ENCODE measurements at places on chromosomes 4 and X.

- DNase-seq: no peak
Observed at GRCh38 chrX:135015523-135016245, 6.7 kb downstream of the RTL8B start.

DNA sequence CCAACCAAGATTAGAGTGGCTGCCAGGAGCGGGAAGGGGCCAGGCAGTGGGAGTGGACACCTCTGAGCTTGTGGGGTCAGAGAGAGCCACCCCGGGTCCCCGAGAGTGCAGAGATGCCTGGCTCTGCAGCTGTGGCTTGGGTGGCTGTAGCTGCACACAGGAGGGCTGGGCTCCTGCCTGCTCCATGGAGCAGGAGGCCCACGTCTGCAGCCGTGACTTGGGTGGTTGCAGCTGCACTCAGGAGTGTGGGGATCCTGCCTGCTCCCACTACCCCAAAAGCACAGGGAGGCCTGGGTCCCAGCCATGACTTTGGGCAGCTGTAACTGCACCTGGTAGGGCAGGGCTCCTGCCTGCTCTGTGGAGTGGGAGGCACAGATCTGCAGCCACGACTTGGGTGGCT is 28.7 kb upstream of the DIPK2B start:
- DNase-seq: no peak

DNA sequence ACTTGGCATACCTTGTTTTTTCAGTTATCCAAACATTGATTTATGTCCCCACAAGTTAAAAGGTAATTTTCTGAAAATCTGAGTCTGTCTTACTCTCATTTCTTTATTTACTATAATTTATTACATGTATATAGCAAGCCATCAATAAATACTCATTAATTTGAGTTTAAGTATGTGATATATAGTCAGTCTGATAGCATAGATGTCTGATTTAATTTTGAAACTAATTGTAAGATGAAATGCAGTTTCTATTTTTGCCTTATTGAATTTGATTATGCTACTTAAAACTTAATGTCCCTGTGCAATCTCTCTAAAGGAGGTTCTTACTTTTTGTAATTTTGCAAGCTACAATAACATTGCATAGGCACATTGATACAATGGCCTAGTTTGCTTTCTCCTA is 2418.6 kb downstream of the ARAP2 start:
- DNase-seq: no peak

DNA sequence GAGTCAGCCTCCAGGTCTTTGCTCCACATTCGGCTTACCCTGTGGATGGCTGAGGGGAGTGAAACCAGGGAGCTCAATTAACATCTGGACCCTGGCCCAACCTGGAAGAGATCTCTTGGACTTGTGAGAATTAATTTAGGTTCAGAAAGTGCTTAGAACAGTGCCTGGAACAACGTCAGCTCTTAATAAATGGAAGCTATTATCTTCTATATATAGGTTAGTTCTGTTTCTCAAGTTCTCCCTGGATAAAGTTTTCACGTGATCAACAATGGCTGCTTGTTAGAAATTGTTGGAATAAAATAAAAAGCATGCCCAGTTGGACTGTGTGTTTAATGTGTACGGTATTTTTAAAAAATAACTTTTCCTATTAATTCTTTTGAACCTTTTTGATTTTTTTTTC is 80.8 kb downstream of the TRIML1 start:
- no peak for DNase-seq

DNA sequence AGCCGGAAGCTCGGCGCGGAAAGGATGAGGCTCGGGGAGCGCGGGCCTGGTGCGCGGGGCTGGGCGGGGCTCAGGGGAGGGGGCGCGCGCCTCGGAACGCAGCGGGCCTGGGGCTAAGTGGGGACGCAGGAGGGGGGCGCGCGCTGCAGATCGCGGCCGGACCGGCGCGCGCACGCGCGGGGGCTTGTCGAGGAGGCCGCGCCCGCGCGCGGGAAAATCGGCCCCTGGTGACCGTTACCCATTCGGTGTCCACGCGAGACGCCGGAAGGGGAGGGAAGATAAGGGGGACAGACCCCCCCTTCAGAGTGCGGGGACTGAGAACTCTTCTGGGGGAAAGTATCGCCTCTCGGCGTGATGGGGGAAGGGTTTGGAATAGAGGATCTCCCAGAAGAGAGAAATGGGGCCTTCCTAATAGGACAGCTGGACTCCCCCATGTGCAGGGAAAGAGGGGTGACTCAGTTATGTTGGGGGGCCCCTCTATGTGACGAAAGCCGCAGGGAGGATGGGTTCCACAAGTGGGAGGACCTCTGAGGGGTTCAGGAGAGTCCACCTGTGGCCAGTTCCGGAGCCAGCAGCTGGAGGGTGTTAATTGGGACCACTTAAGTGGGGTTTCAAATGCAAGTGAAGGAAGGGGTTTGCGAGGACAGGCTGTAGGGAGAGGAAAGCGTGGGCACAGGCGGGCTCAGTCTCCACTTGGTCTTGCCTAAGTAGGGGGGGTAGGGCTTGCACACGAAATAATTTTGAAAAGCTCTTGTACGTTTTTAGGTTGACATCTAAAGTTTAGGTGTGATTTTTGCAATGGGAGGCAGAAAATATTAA is 584 bp downstream of the SUV39H1 start:
- peak; percentile 4 for DNase-seq

- DNase-seq: no peak
Observed at GRCh38 chr4:81634766-81635549, 163.3 kb upstream of the RASGEF1B start.

GRCh38 chr4:171583790-171584189 is 229.4 kb upstream of the GALNTL6 start:
- no peak for DNase-seq

- no peak for DNase-seq
Observed at GRCh38 chr4:130056286-130056685, 960.3 kb downstream of the C4orf33 start.

- DNase-seq: no peak
Observed at GRCh38 chrX:70132877-70133302, 357 bp upstream of the IGBP1 start.

DNA sequence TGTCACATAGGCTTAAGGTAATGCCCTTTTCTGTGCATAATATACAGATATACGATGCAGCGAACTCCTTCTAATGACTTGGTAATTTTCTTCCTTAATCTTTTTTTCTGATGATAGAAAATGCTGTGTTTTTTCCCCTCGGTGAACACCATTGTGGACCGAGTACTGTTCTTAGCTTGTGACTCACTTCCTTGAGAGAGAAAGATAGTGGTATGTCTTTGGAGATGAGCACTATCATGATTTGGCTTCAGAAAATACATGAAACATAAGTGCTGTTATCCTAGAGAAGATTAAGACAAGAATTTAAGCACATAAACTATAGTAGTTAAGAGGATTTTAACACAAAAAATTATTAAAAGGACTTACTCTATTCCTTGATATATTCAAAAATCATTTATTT is 63.9 kb downstream of the RS1 start:
- DNase-seq: no peak

DNA sequence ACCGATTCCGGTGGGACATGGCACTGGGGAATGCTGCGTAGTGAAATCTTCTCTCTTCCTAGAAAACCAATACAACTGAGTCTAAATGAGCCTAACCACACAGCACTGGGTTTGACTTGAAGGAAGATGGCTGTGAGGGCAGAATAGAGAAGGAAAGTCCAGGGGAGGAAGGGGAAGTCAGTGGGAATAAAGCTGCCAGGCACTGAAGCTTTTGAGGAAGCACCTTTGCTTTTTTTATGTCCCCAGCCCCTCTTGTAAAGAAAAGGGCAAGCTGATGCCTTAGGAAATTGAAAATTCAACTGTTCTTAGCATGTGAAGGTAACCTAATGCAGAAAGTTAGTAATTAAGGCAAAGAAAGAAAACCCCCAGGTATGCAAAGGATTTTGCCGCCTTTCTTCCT is 20.6 kb downstream of the MED28 start:
- DNase-seq: no peak

DNA sequence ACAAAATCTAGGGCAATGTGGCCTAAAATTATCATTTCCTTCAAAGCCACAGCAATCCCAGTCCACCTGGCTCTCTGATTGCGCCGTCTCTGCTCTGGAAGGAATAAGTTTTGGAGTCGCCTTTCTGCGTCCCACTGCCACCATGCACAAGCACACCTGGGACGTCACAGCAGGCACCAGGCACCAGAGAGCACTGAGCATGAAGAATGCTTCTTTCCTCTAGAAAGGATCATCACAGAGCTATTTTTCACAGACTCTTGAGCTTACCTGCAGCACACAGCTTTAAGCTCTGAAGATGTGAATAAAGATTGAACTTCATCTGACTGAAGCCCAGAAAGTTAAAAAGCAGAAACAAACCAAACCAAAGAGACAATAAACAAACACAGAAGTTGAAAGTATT is 170.0 kb upstream of the PPARGC1A start:
- DNase-seq: no peak

DNA sequence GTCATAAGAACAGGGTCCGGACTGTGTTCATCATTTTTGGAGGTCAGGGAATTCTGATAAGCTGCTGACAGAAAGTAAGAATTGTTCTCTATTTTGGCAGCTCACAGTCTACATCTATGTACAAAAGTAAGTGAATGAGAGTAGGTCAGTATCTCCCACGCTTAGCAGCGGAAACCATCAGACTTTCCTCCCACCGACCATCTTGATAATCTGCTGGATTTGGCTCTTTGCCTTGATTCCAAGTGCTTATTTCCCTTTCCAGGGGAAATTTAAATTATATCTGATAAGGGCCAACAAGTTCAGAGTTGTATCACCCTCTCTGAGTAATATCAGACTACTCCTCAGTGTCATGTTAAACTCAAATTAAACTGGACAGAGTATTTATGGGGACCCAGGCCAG is 118.0 kb downstream of the CAMK2D start:
- no peak for DNase-seq

GRCh38 chr4:154643493-154643892 is 31.0 kb upstream of the FGG start:
- DNase-seq: no peak

DNA sequence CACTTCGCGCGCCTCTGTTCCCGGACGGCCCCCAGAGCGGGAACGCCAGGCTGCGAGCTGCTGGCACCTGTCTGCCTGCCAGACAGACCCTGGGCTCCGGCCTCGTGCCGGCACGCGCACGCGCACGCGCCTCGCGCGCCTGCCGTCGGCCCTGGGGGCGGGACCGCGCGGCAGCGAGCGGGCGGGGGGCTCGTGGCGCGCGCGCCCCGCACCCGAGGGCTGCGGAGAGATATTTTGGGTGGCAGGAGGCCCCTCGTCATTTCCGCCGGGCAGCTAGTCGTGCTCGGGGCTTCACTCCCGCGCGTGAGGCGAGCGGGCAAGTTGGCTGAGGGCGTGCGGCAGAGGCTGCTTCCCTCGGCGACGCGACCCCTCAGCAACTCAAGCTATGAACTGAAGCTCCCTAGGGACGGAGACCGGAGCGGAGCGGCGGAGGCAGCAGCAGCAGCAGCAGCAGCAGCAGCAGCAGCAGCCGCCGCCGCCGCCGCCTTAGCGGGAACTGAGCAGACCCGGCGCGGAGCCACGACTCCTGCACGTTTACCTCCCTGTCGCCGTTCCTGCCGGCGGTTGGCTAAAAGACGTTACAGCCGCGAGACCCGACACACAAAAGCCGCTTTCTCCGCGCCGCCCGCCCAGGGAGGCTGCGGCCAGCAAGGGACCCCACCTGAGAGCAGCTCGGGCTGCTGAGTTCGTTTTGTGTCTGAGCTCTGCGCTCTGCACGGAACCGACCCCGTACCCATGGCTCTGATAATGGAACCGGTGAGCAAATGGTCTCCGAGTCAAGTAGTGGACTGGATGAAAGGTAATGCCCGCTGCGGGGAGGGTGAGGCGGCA is at the start of gene CNKSR2:
Gene CNKSR2, plus strand, starts transcription at position 256 of the 831 bp plus-strand sequence. Its CDS starts 480 bp downstream, at position 736.
- DNase-seq: no peak

GRCh38 chrX:31147175-31147574 is 75.3 kb upstream of the FTHL17 start:
- DNase-seq: no peak

DNA sequence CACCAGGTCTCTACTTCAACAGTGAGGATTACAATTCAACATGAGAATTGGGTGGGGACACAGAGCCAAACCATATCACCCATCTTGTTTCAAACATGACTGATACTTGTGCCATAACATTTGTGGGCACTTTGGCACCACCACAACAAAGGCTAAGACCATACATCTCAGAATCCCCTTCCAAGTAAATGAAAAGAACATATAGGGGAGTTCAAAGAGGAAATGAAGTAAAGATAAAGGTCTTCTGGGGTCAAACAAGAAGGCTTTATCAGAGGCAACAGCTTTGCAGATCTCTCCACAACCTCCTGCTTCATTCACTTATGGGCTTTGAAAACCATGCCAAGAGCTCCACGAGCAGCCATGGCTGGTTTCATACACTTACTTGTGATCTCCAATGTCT is 122.7 kb downstream of the ANKRD50 start:
- DNase-seq: no peak
